ENCODE measurements at places on chromosomes 6 and 20.

- DNase-seq = no peak
Observed at GRCh38 chr6:123925842-123926399, 122.3 kb downstream of the NKAIN2 start.

- DNase-seq = no peak
Observed at GRCh38 chr20:61757678-61758563, 307.8 kb downstream of the TAF4 start.

DNA sequence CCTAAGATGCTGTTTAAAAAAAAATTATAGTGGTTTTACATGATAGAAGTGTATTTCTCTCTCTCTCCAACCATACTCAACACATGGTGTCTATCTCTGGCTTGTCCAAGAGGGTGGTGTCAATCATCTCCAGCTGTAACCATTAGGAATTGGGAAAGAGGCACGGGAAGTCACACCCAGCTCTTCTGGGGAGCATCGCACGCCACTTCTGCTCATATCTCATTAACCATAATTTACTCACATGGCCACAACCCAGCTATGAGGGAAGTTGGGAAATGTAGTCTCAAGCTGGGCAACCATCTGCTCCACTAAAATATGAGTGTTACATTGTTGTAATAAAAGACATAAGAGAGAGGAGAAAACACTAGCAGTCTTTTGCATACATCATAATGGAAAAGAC lies 30.4 kb upstream of the TSHZ2 start:
- no peak for DNase-seq

DNA sequence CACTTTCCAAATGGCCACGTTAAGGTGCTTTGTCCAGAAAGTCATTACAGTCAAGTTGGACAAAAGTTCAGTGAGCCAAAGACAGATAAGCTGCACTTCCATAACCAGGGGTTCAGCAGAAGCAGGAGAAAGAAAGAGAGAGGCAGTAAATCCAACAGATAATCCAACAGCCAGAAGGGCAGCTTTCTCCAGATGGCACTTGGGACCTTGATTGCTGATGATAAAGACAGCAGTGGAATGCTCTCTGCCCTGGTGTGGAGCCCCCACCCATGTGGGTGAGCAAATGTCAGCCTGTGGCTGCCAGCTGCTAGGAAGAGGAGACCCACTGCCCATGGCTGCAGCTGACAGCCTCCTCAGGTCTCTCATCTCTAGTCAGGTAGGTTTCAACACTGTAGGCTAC lies 18.7 kb upstream of the NRSN1 start:
- no peak for DNase-seq

- no peak for DNase-seq
Observed at GRCh38 chr6:113055061-113055460, 707.9 kb downstream of the RFPL4B start.

Data from suppressor macrophage treated with lipopolysaccharide for 1 hour (primary cell).